Daoy (cell line): ENCODE measurements at places on chromosomes 5 and 9. TPM values are rescaled to one million over a fixed set of nuclear protein-coding genes. Genes with fewer than 3 reads are reported as not detected.

- no peak for DNase-seq
These were observed 7.5 kb downstream of the RNF44 start for GRCh38 chr5:176529741-176530141.

GRCh38 chr9:105046907-105047741 lies 119.2 kb upstream of the ABCA1 start:
- DNase-seq: no peak

Gene BTNL8
- not detected in 2 replicates for total RNA-seq

Gene TMEM267
- total RNA-seq: 11.9 and 22.3 TPM in 2 replicates

Gene SET
- 1,185 and 1,206 TPM in 2 replicates for total RNA-seq

Gene SPATA31C1
- not detected in 2 replicates for total RNA-seq
